ENCODE measurements at places on chromosomes 7 and 10.

- DNase-seq: no peak
Observed at GRCh38 chr7:31490796-31491314, 23.0 kb upstream of the ITPRID1 start.

DNA sequence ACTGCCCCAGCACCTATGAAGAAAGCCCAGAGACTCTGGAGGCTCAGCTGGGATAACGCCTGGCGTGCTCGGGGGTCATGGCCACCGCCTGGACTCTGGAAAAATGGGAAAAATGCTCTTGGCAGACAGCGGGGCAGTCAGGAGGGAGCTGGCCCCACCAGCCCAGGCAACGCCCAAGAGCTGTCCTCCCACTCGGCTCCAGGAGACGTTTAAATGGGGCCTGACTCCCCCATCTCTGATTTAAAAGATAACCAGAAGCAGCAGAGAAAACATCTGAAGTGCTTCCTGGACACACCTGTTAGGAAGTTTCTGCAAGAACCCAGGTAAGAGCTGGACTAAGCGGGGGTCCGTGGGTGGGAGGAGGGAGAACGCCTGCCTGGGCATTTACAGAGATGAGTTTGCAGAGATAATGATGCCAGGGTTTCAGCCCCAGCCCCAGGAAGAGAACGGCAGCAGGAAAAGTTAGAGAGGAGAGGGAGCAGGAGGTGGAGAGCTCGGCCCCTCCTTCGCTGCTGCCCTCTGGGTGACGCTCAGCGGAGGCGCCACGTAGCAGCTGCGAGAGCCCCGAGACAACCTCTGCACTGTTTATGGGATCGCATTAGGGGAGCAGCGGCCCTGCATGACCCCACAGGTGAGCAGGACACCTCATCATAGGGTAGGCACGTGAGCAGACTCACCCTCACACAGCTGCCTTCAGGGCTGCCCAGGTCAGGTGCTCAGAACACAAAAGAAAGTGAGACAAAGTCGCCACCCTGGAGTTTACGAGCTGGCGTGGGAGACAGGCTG, 83.5 kb upstream of the INSIG1 start:
- peak; percentile 45 for DNase-seq

DNA sequence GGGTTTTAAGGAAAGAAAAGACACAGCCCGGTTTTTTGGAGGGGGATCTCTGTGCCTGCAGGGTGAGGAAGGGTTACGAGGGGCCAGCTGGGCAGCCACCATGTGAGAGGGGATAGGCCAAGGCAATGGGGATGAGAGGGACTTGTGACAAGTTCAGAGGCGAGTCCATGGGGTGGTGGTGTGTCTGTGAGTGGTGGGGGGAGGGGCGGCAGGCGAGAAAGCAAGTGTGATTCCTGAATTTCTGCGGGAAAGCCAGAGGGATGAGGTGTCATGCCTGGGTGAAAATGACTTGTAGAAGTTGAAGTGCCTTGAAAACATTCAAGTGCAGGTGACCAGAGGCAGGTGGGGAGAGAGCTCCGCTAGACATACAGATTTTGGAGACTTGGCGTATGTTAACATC, 61.0 kb upstream of the RNF32 start:
- DNase-seq: no peak

DNA sequence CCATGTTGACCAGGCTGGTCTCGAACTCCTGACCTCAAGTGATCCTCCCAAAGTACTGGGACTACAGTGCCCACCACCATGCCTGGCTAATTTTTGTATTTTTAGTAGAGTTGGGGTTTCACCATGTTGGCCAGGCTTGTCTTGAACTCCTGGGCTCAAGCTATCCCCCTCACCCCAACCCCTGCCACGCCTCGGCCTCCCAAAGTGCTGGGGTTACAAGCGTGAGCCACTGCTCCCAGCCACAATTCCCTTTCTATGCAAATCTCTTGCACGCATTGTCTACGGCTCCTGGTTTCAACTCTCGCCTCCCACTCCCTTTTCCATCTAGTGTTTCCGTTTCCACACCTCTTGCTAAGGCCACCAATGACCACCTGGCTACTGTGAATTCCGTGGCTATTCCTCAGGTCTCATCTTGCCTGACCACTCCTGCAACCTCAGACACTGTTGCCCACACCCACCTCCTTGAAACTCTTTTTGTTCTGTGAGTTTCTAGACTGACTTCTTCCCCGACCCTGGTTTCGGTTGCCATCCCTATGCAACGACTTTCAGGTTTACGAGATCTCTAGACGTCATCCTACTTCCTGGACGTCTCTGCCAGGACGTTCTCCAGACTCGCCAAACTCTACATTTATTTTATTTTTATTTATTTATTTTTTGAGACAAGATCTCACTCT, 3.4 kb downstream of the CLDN3 start:
- DNase-seq: no peak

DNA sequence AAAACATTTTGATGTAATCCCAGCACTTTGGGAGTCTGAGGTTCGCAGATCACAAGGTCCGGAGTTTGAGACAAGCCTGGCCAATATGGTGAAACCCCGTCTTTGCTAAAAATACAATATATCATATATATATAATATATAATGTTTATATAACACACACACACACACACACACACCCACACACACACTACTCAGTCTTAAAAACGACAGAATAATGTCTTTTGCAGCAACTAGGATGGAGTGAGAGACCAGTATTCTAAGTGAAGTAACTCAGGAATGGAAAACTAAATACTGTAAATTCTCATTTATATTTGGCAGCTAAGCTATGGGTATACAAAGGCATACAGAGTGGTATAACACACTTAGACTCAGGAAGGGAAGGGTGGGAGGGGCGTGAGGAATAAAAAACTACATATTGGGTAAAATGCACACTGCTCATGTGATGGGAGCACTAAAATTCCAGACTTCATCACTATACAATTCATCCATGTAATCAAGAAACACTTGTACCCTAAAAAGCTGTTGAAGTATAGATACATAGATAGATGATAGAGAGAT, 231.2 kb upstream of the SEMA3A start:
- no peak for DNase-seq

GRCh38 chr7:64300641-64301405, 12.9 kb upstream of the ZNF736 start:
- DNase-seq: no peak

GRCh38 chr10:4633186-4633585, 192.8 kb upstream of the AKR1E2 start:
- no peak for DNase-seq

DNA sequence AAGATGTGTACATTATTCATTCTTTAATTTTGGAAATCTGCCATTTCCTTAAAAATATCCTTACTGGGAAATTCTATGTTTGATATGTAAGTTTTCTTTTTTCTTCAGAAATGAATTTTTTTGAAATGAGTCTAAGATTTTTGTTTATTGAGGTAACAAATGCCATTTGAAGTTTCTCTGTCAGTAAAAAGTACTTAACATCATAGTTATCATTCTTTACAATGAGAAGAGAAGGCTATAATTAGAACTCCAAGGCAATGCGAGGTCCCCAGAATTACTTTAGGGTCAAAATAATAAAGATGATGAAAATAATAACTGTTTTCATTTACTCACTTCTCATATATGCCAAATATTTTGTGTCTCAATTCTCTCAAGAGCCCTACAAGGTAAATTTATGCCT, 37.0 kb upstream of the RHOBTB1 start:
- no peak for DNase-seq

DNA sequence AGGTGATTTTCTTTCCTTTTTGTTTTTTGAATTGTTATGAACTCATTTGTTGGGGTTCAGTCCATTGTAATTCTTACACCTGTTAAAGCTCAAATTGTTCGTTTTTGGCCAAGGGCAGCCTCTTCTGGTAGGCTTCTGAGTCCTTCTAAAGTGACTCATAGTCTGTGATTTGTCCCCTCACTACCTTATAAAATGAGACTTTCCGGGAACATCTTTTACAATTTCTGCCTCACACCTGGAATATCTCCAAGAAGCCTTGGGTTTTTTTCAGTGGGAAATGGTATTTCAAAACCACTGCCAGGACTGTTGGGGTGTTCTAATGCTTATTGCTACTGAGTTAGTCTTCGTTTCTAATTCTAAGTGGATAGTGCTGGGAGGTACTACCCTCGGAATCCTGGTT, 56.7 kb downstream of the BMPR1A start:
- no peak for DNase-seq

- no peak for DNase-seq
Observed at GRCh38 chr7:141433698-141434097, 117.5 kb upstream of the AGK start.

GRCh38 chr10:21247592-21247991, 277.9 kb downstream of the SKIDA1 start:
- DNase-seq: no peak

GRCh38 chr7:130488392-130489139, 3.3 kb upstream of the MEST start:
- DNase-seq: no peak

- no peak for DNase-seq
Observed at GRCh38 chr7:129157651-129158050, 13.1 kb downstream of the TSPAN33 start.

GRCh38 chr7:135509589-135509838, 388 bp downstream of the CNOT4 start:
- no peak for DNase-seq

DNA sequence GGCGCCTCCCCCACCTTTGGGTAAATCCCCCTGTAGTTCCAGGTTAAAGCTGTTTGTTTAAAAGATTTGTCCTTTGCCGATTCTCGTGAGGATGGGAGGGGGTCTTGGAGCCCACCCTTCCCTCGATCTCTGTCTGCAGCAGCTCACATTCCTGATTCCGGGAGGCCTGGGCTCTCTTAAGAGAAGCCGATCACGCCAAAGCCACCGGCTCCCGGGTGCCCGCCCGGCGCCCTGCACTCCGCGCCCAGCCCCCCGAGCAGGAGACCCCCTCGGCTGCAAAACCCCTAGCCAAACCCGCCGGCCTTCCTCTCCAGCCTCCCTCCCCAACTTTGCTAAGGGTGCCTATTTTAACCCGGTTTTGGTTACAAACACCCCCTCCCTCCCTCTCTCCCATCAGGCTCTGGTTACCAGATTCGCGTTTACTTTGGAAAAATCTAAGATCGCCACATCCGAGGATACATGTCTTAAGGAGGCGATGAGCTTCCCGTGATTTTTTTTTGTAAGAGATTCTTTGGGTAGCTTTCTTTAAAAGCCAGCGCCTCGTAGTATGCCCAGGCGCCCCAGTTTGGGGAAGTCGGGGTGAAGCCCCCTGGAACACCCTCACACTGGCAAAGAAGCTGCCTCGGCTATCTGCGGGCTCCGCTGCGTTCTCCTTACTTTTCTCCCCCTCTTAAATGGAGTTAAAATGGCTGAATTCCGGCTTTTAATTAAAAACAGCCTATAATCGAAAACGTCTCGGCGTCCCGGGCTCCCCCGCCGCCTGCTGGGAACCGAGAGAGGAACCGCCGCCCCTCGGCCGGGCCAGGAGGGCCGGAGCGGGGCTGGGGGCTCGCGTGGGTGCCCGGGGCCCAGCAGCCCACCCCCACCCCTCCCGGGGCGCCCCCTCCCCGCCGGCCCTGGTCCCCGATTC, 983 bp downstream of the TNRC18 start:
- DNase-seq: no peak

- DNase-seq: no peak
Observed at GRCh38 chr10:3123571-3124411, 48.8 kb downstream of the PITRM1 start.

DNA sequence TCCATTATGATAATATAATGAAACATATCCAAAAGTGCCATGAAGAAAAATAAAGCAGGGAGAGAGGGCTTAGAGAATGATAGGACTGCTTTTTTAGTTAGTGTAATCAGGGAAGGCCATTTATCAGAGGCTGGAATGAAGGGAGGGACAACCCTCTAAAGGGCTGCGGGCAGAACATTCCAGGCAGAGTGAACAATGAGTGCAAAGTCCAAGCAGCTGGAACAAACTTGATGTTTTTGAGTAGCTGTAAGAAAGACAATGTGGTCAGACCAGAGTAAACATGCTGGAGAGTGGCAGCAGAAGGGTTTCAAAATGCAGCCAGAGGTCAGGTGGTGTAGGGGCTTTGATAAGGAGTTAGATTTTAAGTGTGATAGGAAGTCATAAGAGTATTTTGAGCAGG, 65.6 kb upstream of the CCDC6 start:
- no peak for DNase-seq

- no peak for DNase-seq
Observed at GRCh38 chr7:155773531-155773930, 38.7 kb downstream of the SHH start.

GRCh38 chr7:139396323-139396951, 36.7 kb downstream of the LUC7L2 start:
- DNase-seq: no peak
